ENCODE measurements at places on chromosomes 7 and 10.

DNA sequence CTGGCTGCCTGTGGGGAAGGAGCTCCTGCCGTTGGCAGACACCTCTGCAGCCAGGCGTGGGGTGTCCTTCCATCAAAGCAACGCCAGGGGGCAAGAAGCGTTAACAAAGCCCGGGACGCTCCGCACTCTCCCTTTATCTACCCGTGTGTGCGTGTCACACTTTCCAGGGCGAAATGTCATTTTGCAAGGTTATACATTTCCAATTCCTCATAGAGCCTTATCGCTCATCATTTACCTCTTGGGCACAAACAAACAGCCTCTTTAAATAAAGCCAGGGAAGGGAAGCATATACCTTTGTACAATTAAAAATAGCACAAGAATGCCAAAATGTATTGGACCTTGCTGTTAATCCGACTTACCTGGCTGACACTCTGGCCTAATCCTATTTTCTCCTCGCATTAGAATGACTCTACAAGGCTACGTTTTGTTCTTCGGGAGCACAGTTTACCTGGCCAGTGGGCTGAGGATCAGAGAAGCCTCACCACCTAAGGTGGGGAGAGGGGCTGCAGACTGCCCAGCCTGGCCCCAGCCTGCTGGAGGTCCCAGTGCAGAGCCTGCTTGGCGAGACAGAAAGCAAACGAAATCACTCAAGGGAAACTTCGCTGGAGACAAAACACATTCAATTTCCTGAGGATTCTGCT is 77.6 kb upstream of the EN2 start:
- DNase-seq: peak; percentile 45

- DNase-seq: no peak
Measured at GRCh38 chr10:46224414-46224682, 62.4 kb upstream of the ANTXRL start.

DNA sequence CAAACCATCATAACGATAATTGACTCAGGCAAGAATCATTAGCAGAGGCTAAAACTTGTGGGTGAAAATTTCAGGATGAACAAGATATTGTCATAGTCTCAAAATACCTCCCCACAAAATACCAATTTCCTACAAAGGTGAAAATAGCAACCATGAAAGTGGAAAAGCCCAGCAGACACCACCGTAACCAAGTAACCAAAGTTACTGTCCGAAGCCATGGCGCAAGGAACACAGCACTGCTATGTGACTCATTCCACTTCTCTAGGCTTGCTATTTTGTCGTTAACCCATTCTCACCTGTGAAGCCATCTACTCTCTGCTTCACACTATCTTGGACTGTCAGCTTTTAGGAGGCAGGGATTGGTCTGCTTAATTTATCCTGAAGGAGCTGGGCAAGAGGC is 113.8 kb upstream of the CACUL1 start:
- DNase-seq: no peak

DNA sequence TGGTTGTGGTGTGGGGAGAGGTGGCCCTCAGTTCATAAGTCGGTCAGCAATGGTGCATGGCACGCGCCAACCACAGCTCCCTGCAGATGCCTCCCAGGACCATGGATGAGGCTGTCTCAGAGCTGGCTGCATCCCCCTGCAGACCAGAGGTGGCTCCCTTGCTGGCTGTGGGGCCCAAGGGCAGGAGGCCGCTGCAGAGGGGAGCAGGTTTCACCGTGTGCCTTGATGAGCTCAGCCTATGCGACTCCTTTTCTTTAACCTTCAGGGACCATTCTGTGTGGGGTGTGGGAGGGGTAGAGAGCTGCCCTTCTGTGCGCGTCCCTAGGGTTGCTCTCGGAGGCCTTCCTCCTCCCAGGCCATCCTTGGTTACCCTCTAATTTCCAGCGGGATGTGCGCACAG is 152.4 kb downstream of the ACTR3B start:
- no peak for DNase-seq

GRCh38 chr7:138245682-138246081 is 169.4 kb downstream of the AKR1D1 start:
- no peak for DNase-seq

GRCh38 chr10:7773845-7774801 is 13.7 kb downstream of the KIN start:
- no peak for DNase-seq

- no peak for DNase-seq
Measured at GRCh38 chr10:22318772-22319171, 2.1 kb upstream of the BMI1 start.

DNA sequence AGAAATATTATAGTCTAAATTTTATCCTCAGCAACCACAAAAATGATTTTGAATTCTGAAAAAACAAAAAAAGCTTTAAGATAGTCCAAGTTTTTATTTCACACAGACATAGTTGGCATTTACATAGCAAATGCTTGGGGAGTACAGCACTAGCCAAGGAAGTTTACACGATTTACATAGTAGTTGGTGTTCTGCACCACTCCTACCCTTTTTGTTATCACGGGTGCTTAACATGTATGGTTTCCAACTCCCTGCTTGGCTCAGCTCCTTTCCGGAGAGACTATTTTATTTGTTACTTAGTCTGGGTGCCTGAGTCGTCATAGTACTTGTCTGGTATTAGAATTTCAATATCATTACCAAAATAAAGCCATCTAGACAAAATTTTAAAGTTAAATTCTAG is 8.8 kb upstream of the GHRHR start:
- no peak for DNase-seq

GRCh38 chr7:23347682-23348180 is 48.6 kb downstream of the MALSU1 start:
- DNase-seq: no peak

All from CD4-positive, alpha-beta T cell treated with Interleukin-6 at 100 ng/mL for 8 hours (primary cell).